ENCODE measurements at places on chromosomes 2 and 18.
A peak's percentile ranks its signal among the peaks of the same experiment; 100 is the strongest.

DNA sequence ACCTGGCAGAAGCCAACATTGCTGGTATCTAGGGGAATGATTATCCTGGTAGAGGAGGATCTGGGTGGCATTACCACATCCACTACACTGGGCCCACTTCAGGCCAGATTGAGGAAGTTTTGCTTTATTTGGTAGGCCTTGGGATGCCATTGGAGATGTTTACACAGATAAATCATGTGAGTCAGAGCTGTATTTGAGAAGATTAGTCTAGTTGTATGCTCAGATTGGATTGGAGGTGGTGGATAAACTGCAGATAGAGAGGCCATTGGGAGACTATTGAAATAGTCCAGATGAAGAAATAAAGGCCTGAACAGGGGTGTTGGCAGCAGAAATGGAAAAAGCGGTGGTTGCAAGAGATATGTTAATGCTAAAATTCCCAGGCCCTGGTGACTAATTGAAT is 81.5 kb downstream of the EFEMP1 start:
- no peak for DNase-seq

DNA sequence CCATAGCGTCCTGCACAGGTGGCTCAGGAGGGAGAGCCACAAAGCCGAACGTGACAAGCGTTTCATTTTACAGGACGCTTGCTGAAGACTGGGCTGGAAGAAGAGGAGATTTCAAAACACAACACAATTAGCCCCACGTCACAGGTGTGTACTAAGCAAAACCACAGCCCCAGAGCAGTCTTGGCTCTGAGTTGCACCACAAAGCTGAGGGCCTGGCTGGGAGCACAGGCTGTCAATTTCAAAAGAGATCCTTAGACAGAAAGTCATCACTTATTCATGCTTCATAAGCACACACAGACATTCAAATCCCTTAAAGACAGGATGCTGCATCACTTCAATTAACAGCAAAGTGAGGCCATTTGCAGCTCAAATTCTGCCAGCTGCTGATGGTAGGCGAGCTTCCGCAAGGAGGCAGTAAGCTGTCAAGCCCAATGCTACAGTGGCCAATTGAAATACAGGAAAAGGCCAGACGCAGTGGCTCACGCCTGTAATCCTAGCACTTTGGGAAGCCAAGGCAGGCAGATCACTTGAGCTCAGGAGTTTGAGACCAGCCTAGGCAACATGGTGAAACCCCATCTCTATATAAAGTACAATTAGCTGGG is 79.6 kb downstream of the SKA1 start:
- DNase-seq = no peak

- DNase-seq = no peak
Measured at GRCh38 chr18:51988277-51988676, 351.7 kb upstream of the DCC start.

- DNase-seq = no peak
Measured at GRCh38 chr2:188316342-188316741, 24.7 kb downstream of the GULP1 start.

- DNase-seq = peak; percentile 60
Measured at GRCh38 chr2:71510196-71510807, 56.9 kb downstream of the DYSF start.

GRCh38 chr2:206890926-206891325 is 48.4 kb upstream of the CPO start:
- DNase-seq = no peak

GRCh38 chr18:24013051-24013450 is 1.5 kb upstream of the TTC39C start:
- no peak for DNase-seq

DNA sequence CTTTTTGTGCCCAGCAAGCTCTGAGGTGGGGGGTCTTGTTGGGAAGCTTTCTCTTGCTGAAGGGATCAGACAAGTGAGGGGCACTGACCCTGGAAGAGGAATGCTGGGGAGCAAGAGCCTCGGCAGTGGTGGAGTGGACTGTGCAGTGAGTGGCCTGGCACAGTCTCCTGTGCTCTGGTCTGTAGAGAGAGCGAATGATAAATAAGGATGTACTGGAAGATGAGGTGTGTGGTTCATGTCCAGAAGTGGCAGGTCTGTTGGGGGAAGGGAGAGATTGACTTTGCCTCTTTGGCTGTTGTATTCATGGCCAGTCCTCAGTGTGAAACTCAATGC is 5.3 kb upstream of the SLC20A1 start:
- no peak for DNase-seq

GRCh38 chr2:207825978-207826377 is 56.3 kb upstream of the FZD5 start:
- DNase-seq = no peak

GRCh38 chr2:151775057-151775740 is 40.9 kb upstream of the NEB start:
- no peak for DNase-seq

DNA sequence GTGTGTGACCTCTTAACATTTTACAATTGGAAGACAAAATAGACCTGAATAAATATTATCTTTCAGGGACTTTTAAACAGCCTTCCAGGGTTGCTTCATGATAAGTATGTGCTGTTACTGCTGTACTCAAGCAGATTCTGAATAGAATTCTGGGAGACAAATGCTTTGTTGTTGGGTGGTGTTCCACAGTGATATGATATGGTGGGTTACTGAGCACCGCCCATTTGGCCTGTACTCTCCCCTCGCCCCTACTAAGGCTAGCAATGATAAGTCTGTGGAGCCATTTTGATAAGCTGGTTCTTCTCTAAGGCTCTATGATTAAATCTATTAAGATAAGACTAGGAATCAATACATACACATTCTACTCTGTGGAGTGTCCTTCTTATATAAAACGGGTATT is 89.8 kb upstream of the ITGA4 start:
- no peak for DNase-seq

- DNase-seq = no peak
Measured at GRCh38 chr2:241390301-241391206, 34.5 kb downstream of the FARP2 start.

- DNase-seq = no peak
Measured at GRCh38 chr2:223008162-223008561, 43.8 kb upstream of the KCNE4 start.

DNA sequence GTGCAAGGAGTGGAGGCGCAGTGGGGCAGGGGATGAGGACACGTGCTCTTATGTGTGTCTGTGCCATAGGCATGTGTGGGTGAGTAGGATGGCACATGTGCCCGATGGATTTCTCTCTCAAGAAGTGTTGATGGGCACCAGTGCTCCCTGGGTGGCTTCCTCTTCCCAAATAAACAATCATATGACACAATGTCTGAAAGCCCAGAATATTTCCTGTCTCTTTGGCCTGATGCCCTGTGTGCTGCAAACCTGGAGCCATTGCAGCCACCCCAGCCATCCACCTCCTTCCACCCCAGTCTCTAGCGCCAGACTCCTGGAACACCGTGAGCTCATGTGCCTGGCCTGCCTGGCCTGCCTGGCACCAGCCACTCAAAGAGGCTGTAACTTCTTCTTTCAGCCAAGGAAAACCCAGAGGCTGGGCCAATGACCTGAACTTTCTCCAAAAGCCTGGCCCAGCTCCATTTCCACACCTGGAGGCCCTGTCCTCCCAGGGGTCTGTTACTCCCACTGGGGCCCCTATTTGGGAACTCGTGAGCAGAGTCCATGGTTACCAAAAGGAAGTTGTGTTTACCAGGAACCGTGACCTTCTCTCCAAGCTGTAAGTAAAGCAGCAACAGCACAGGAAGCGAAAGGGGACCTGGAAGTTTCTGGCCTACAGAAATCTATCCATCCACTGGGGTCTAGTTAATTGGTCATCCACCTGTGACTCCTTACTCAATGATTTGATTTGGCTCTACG is 9.5 kb upstream of the ZBTB7C start:
- no peak for DNase-seq

- DNase-seq = no peak
Measured at GRCh38 chr2:215262741-215263362, 49.0 kb upstream of the ATIC start.

DNA sequence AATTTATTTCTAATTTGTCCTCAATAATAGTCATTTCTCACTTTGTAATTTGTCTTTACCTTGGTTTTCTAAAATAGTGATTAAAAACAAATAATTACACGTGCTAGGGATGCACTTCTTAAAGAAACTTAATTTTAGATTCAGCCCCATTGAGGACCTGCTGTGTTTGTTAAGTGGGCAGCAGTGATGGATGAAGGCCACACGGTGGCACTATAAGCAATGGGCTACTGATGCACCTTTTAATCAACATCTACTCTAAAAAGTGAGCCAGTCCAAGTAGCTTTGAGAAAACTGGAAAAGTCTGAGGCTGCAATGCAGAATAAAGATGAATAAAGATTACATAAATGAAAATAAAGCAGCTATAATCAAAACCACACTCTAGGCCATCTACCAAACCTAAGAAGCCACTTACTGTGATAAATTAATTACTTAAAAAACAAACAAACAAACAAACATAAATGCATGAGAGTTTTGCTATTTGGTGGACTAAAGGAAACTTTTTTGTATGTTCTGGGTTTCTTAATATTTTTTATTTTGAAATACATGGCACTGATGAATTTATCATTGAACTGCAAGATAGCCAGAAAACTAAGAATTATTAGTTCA is 89.3 kb downstream of the PDE11A start:
- no peak for DNase-seq

DNA sequence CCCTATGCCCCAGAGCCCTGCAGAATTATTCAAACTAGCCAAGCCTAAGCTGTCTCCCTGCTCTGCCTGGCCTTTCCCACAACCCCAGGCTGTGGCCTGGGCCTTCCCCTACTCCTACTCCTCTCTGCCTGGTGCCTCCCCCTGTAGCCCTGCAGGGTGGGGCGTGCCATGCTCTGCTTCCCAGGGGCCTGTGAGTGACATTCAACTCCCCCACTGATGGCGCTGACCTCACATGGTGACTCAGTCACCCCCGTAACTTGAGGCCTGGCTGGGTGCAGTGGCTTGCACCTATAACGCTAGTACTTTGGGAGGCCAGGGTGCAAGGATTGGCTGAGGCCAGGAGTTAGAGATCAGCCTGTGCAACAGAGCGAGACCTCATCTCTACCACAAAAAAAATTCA is 60.6 kb downstream of the KIF1A start:
- no peak for DNase-seq

DNA sequence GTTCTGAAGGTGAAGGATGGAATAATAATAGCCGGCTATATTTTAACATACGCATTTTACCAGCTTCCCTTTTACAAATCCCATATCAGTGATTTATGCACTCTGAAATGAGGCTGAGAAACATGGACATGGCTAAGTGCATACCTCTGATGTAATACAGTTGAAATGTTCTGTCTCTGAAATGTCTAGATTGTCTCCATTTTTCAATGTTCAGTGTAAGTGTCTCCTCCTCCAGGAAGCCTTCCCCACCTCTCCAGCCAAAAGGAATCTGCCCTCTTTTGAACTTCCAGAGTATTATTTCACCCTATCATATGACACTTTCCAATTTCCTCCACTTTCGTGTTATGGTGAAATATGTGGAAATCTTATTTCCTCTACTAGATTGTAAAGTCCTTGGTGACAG is 29.5 kb upstream of the ME2 start:
- DNase-seq = no peak

DNA sequence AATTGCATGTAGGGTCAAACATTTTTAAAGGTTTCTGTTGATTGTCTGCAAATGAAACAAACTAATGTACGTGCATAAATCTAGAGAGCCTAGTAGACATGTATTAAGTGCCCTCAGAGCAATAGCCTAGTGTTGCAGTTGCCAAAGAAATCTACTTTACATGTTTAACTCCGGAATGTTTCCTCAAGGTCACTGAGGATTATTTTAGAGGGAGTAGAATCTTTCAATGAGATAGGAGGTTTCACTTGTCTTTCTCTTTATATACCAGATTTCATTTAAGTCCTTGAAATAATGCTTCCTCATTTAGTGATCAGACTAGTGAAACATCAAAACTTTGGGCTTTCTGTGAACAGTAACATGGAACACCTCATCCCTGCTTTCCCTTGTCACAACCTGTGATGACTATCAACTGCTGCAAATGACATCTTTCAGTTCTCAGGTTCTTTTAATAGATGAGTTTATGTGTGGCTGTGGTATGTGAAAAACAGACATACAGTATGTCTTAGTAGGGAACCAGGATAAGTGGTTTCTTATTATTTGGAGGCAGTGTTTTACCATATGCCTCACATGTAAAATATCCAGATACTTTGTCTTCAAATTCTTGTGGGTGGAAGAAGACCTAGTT is 5.5 kb downstream of the UBE2E3 start:
- no peak for DNase-seq

DNA sequence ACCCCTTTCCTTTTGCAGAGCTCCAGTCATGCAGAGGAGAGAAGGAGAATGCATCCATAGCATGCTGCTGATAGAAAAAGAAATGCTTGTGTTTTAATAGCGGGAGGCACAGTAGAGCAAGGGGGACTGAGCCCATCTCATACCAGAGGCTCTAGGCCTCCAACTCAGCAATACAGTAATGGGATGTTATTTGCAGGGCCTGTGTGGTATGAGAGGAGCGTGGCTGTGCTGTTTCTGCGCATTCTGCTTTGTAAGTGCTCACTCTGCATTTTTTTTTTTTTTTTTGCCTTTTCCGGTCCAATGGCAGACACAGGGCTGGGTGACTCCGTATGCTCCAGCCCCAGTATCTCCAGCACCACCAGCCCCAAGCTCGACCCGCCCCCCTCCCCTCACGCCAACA is 200.0 kb downstream of the GBX2 start:
- no peak for DNase-seq

DNA sequence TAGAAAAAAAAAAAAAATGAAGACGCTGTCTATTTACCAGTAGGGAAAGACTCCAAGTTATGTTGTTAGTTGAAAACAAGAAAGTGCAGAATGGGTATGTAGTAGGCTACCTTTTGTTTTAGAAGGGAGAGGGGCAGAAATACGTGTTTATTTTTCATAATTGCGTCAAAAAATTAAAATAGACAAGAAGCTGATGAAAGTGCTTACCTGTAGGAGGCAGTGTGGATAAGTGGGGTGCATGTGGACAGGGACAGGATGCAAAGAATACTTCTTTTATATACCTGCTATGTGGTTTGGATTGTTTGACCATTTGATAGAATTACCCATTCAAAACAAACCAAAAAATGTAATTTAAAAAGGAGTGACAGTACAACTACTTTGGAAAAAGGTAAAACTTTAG is 3.0 kb upstream of the GCG start:
- DNase-seq = no peak

- DNase-seq = no peak
Measured at GRCh38 chr18:30271716-30272115, 770.8 kb downstream of the DSC3 start.
